NAMALWA (cell line): ENCODE measurements at places on chromosomes 4 and X.
A peak's percentile ranks its signal among the peaks of the same experiment; 100 is the strongest.

GRCh38 chr4:82947498-82947897 lies 47.0 kb downstream of the THAP9 start:
- no peak for DNase-seq

DNA sequence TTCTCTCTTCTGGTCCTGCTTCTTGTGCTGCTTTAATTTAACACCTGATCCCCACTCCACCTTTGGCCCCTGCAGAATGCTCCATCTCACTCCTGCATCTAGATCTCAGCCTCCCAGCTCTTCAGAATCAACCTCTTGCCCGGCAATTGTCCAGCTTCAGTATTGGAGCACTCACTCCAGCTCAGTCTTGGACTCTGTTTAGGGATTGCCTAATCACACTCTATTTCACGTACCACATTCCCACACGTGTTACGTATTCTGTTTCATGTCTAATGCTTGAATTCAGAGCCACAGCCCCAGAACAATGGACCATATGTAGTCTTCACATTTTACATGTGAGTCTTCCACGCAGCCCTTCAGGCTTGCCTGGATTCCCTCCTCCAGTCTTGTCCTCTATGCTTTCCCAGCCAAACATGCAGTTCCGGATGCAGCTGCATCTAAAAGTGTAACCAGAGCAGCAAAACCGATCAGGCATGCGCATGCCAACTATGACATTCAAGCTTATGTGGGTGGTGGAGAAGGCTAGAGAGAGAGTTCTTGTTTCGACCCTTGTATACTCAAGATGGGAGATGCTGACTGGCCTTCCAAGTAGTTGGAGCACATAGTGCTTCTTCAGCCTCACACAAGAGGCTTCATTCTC lies 105.2 kb upstream of the FAM9A start:
- no peak for DNase-seq

- no peak for DNase-seq
These were observed 30.5 kb downstream of the RUFY3 start for GRCh38 chr4:70752236-70752635.

- DNase-seq: no peak
These were observed 139.9 kb downstream of the CPXCR1 start for GRCh38 chrX:88886908-88887307.

DNA sequence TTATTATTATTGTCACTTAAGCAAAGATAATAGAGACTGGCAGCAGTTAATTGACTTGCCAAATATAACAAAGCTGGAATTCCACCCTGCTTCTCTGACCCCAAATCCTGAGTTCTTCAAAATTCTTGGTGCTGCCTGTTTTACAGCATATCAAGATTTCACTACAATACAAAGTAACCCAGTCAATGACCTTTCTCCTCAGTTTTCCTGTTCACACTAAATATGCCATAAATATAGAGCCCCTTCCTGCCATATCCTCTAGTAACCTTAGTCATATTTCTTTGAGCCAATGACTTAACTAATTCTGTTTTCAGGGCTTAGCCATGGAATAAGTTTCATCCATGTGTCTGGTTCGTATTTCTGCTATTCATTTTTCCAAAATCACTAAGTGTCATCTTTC lies 315.3 kb upstream of the HS3ST1 start:
- no peak for DNase-seq

DNA sequence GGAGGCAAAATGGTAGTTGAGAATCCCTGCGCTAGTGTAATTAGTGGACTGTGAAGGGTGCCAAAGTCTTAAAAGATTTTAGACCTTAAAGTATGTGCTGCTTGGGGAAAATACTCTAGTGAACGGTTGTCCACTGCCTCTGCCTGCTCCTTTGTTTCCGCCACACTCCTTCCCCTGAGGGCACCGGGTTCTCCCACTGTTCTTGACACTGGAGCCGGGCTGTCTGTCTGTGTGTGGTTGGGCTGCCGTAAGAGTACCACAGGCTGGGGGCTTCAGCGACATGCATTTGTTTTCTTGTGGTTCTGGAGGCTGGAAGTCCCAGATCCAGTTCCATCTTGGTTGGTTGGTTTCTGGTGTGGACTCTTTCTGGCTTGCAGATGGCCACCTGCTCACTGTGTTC lies 76.2 kb downstream of the CLDN34 start:
- DNase-seq: no peak

DNA sequence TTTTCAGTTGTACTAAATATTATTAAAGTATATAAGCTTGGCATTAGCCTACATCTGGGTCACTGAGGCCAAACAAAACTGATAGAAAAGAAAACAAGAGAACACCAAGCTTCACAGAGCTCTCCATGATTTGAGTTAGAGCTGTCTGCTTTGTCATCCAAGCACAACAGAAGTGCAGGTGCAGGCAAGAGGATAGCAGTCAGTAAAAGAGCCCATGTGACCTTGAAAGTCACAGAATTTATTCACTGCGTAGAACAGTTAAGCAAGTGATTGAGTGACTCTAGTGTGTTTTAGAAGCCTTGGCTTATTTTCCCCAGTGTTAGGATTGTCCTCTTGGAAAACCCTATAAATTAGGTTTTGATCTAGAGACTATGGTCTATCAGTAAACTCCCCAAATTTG lies 49.4 kb upstream of the PRDM5 start:
- DNase-seq: no peak

- DNase-seq: no peak
These were observed 591.5 kb downstream of the GALNTL6 start for GRCh38 chr4:172404676-172405075.

DNA sequence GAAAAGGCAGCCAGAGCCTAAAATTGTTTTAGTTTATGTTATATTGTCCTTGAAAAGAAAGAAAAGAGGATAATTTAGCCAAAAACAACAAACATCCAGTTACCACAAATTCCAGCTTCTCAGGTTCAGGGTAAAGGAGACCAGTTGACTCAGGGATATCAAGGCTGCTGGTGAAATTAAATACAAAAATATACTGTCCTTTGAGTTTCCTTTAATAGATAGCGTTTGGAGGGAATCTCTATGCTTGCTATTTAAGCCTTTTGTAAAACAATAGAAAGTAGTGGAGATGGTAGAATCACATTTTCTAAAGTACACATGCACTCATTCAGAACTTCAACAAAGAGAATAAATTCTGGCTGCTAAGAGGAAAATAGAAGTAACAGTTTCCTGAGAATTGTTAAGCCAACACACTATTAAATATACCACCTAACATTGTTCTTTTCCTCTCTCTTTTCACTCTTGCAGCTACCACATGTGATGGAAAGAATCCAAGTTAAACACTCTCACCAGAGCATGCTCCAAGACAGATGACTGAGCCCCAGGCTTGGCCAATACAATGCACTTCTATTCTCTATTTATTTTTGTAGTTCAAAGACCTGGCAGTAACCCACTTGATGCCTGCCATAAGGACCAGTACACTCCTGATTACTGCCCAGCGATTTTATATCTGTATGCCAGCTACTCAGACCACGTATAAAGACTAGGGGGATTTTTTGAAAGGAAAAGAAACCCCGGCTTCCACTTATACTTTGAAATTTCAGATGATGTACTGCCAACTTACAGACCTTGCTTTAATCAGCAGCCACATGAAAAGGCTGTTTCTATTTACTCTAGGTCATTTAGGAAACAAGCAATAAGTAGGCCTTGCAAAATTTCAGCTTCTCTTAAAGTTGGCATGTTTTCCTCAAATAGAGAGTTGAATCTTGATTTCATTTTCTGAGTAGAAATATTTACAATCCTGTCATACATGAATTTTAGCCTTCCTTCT lies 756.9 kb downstream of the FAT4 start:
- DNase-seq: no peak

- peak; percentile 72 for DNase-seq
These were observed 93.8 kb downstream of the PDGFRA start for GRCh38 chr4:54322818-54323417.

GRCh38 chr4:17093481-17093880 lies 195.0 kb upstream of the LDB2 start:
- no peak for DNase-seq

DNA sequence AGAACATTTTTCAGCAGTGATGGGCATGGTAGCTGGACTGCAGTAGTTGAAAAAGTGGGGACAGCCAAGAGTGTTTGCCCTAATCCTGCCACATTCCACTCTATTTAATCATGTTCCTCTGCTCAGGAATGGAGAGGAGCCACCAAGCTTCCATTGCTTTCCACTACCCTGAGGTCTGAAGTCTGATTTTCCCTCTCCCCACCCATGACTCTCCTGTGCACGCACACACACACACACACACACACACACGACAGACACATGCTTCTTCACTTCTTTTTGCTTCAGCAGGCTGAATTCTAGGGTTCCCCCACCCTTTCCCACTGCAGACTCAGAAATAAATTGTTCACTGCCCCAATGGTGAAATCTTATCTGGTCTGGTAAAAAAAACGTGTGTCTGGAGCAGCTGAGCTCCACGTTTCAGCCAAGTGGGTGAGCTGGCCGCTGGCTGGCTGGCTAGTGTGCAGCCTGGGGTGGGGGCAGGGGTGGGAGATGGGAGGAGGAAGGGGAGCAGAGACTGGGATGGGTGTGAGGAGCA lies 142.7 kb upstream of the NALF2 start:
- DNase-seq: no peak

DNA sequence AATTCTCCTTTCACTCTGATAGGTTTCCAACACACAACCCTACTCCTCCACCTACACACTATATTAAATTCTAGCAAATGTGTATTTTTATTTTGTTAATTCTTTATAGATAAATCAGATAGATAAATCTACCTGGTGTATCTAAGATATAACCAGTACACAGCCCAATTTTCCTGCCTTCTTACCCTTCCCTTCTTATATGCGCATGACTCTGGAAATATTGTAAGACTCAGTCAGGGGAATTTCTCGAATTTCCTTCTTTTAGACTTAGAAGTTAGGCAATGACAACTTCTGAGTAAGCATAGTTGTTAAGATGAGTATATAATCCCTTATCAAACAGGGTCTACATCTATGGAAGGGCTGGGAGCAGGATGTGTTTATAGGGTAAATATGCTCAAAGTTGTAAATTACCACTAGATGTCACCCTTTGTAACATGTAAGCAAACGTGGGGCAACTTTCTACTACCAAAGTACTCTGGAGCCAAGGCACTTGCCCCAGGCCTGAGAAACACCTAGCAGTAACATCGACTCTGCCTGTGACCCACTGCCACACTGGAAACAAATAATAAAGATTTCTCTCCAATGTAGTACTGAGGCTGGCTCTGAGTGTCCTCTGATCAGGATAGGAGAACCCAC lies 444.7 kb downstream of the IQCM start:
- DNase-seq: peak; percentile 58

DNA sequence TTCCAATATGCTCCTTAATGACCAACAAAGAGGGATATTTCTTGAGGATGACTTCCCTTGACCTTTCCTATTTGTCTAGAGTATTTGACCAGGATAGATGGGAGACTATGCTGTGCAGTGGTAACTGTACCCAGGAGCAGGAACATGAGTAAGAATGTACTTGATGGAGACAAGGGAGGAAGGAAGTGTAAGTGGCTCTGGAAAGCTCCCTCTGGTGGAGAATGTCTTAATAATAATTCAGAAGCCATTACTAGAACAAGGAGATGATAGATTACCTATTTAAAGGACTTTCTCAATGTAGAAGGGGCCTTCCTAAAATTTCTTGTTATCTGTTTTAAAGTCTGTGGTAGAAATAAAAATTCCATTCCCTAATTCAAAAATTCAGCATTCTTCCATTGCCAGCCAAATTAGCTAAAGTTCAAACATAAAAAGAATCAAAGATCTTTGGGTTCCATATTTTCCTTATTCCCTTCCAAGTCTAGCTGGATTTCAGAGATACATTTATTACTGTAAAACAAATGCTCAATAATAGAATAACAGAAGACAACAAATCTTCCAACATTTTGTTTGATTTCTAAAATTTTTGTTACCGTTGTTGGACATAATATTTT lies 83.8 kb downstream of the GRID2 start:
- peak; percentile 57 for DNase-seq
